ENCODE measurements at places on chromosomes 6 and 20. TPM values are rescaled to one million over a fixed set of nuclear protein-coding genes. Genes with fewer than 3 reads are reported as not detected.

ANKRD66 gene
- not detected for total RNA-seq

DNA sequence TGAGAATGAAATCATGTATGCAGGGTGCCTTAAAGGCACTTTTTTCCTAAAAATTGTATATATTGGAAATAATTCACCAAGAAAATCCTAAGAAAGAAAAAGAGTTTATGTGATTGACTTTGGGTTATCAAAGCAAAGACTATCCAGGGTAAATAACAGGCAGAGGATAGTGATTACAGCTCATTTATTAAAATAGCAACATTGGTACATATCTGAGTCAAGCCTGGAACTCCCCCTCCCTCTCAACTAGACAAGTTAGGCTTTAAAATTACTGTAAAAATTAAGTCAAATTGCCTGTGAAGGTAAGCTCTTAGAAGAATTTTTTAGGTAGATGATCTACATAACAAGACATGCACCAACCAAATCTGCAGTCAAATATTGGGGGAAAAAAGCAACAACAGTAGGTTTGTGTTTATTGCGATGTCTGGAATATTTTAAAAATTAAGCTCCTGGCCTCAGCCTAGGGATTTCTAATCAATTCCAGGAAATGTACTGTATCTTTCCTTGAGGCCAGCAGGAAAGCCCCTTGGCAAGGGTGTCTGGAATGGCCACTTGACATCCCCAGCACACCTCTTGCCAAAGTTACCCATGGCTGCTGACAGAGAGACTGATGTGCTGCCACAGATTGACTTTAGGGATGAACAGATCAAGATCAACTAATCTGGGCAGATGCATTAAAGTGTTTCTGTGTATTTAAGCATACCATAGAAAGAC lies 31.2 kb upstream of the HBS1L start:
- no peaks in the 10 kb centered on the region for H3K4me1 ChIP-seq
- no peak for DNase-seq
- H3K36me3 ChIP-seq, result no peaks in the 10 kb centered on the region

- no peaks in the 10 kb centered on the region for H3K36me3 ChIP-seq
- DNase-seq, result peak; percentile 1
- H3K27ac ChIP-seq, result no peak overlapping the region
- no peaks in the 10 kb centered on the region for H3K4me1 ChIP-seq
These were observed 8.2 kb downstream of the SLC17A2 start for GRCh38 chr6:25922301-25922700.

GRCh38 chr20:59016795-59017492 lies 2.3 kb upstream of the TUBB1 start:
- no peaks in the 10 kb centered on the region for H3K27me3 ChIP-seq
- H3K4me1 ChIP-seq, result peaks cover 33% of the 10 kb centered on the region
- no peak overlapping the region for H3K4me3 ChIP-seq
- no peak overlapping the region for H3K27ac ChIP-seq
- DNase-seq, result no peak

BAG2 gene
- 8.9 TPM for total RNA-seq

SH3BGRL2 gene
- 14.1 TPM for total RNA-seq

GRCh38 chr6:12275107-12275506 lies 15.1 kb upstream of the EDN1 start:
- no peaks in the 10 kb centered on the region for H3K36me3 ChIP-seq
- H3K4me1 ChIP-seq, result peaks cover 3% of the 10 kb centered on the region
- peak; percentile 50 for DNase-seq
- no peaks in the 10 kb centered on the region for H3K27me3 ChIP-seq
- no peak overlapping the region for H3K4me3 ChIP-seq

NKX2-2 gene
- total RNA-seq, result not detected

DNA sequence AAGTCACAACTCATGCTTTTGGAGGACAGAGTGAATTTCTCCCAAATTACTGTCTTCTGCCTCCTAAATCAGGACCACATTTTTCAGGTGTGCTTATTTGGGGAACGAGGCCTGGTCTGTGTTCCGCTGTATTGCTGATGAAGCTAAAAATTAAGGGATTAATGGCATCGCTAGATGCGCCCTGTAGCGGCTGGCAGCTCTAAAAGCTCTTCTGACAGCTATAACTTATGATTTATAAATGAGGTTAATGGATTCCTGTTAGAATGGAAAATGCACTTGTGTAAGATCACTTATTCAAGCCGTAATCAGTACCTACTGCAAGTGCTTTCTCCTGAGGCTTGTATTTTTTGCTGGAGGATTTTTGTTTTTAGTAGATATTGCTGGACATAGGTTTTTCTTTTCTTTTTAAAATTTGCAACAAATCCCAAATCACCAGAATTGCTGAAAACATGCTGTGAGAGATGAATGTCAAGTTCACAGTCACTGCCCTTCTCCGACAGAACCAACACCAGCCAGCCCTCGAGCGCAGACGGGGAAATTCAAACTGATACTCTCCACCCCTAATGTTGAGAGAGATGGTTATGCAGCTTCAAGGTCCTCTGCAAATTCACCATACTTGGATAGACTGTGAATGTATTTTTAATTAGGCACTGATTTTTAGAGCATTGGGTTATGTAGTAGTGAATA lies 49.1 kb downstream of the AKAP12 start:
- H3K27ac ChIP-seq, result no peak overlapping the region
- H3K4me3 ChIP-seq, result no peak overlapping the region
- DNase-seq, result no peak
- H3K36me3 ChIP-seq, result no peaks in the 10 kb centered on the region

DNA sequence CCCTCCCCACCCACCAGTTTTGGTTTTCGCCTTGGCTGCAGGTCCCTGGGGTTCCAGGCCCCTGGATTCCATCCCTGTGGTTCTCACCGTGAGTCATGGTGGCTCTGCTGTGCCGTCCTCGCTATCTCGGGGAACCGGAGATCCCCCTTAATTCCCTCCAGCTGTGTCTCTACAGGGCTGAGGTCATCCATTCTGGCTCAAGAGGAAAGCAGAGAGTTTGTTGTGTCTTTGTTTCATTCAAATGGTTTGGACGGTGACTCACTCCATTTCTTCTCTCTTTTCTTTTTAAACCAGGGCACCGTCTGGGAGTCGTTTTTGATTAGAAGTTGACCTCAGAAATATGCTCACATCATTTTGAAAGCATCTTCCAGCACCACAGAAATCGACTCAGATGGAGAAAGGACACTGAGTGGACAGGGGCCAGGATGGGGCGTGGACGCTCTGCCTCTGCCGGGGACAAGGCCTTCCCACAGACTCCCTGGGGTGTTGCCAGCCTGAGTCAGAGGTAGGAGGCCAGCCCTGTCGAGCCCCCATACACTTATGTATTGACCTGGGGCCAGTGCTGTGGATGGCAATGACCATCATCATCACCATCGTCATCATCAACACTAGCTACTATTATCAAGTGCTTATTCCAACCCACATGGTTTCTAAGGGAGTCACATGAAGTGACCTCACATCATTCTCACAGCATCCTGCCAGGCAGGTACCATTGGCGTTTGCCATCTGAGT lies 176.2 kb downstream of the NFATC2 start:
- H3K4me3 ChIP-seq, result no peak overlapping the region
- peaks cover 42% of the 10 kb centered on the region for H3K4me1 ChIP-seq
- peak; percentile 100 for DNase-seq
- H3K27me3 ChIP-seq, result no peaks in the 10 kb centered on the region
- no peaks in the 10 kb centered on the region for H3K36me3 ChIP-seq

GRCh38 chr6:25173951-25174474 lies 105.2 kb upstream of the CARMIL1 start:
- peak overlapping the region; percentile 87 for H3K27ac ChIP-seq
- peaks cover 42% of the 10 kb centered on the region for H3K4me1 ChIP-seq
- H3K27me3 ChIP-seq, result no peaks in the 10 kb centered on the region
- H3K4me3 ChIP-seq, result no peak overlapping the region

- H3K27ac ChIP-seq, result no peak overlapping the region
- peaks cover 13% of the 10 kb centered on the region for H3K4me1 ChIP-seq
- H3K27me3 ChIP-seq, result no peaks in the 10 kb centered on the region
- H3K36me3 ChIP-seq, result no peaks in the 10 kb centered on the region
These were observed 73.1 kb downstream of the PLEKHG1 start for GRCh38 chr6:150672800-150673199.

- H3K27me3 ChIP-seq, result peaks cover 12% of the 10 kb centered on the region
- H3K36me3 ChIP-seq, result no peaks in the 10 kb centered on the region
- H3K27ac ChIP-seq, result no peak overlapping the region
- no peak for DNase-seq
- no peak overlapping the region for H3K4me3 ChIP-seq
- H3K4me1 ChIP-seq, result peaks cover 4% of the 10 kb centered on the region
These were observed 13.4 kb downstream of the CAPN11 start for GRCh38 chr6:44171899-44172546.

MATN4 gene
- 0.19 TPM for total RNA-seq

Data from astrocyte (in vitro differentiated cells and primary cell).